Caudate nucleus (tissue), 63 donors: ENCODE measurements at places on chromosomes 3 and 15.

GRCh38 chr3:41193794-41194539, 5.3 kb upstream of the CTNNB1 start:
- DNase-seq = no peak

GRCh38 chr3:53820084-53820483, 26.1 kb downstream of the CHDH start:
- DNase-seq = no peak

- no peak for DNase-seq
Observed at GRCh38 chr3:69510481-69511030, 124.7 kb upstream of the FRMD4B start.

- peak; percentile 17 for DNase-seq
Observed at GRCh38 chr3:10268930-10269329, 20.7 kb downstream of the TATDN2 start.

GRCh38 chr15:100891307-100892012, 11.8 kb downstream of the ALDH1A3 start:
- peak; percentile 17 for DNase-seq

DNA sequence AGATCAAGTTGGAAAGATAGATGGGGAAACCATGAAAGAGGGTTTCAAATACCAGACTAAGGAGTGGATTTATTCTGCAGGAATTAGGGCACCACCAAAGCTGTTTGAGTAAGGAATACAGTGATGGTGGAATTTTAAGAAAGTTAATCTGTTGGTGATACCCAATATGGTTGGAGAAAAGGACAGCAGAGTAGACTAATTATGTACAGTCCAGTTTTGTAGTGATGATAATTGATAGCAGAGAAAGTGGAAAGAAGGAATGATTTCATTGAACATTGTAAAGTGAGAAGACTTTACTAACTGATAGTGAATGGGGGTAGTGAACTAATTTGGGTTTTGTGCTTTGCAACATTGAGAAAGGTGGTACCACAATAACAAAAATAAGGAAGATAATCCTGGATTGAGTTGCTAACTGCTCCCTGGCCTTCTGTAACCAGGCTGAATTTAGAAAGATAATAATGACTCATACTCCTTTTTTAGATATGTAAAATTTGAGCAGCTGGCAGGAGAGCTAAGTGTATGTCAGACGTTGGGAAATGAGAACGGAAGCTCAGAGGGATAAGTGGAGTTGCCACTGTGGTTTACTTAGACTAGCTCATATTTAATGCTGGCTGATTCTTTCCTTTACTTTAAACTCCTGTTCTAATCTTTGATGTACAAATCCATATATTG, 16.9 kb downstream of the TCAIM start:
- DNase-seq = no peak

DNA sequence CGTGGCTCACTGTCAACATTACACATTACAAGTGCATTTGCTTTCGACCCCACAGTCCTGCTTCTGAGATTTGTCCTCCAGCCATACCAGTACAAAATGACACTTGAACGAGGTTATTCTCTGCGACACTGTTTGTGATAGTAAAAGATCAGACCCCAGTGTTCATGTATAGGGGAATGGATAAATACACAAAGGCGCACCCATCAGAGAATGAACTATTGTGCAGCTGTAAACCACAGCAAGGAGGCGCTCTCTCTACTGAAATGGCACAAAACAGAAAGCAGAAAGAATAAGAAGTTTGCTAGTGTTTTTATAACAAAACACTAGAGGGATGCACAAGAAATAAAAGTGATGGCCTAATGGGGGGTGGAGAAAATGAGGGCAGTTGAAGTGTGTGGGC, 4.9 kb upstream of the CHSY1 start:
- no peak for DNase-seq

GRCh38 chr15:94286583-94286982, 55.2 kb downstream of the MCTP2 start:
- DNase-seq = no peak

- DNase-seq = no peak
Observed at GRCh38 chr3:181134873-181135272, 145.3 kb upstream of the DNAJC19 start.

- no peak for DNase-seq
Observed at GRCh38 chr3:188510366-188510765, 356.4 kb downstream of the LPP start.

DNA sequence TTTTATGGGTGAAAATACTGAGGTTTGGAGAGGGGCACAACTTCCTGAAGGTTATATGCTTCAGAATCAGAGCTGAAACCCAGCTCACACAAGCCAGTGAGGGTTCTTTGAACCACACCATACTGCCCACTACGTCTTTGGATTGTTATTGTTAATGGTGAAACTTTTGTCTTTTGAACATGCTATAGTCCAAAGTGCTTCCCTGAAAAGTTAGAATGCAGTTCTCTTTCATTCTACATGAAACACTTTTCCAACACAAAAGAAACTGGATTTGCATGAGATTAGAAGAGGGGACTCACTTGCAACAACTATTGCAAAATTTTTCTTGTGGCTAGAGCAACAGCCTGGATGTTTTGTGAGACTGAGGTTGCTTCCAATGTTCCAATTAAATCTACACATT, 473.6 kb downstream of the SOX2 start:
- no peak for DNase-seq

GRCh38 chr15:65688462-65688861, 66.7 kb downstream of the SLC24A1 start:
- no peak for DNase-seq

DNA sequence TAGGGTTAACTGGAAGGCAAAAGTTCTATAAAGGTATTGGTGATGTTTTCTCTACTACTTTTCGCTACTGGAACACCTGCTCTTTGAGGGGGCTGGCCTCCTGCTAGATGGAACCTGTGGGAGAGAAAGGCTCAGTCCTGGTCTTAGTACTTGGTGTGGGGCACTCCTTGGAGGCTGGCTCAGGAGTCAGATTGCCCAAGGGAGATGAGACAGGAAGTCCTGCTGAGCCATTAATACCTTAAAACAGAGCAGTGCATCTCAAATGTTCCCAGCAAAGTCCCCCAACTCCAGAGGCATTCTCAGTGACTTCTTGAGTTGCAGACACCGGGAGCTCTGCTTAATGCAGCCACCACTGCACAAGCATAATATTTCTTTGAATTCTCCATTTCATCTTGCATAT, 3.1 kb upstream of the ADAMTSL3 start:
- no peak for DNase-seq

GRCh38 chr15:68829068-68829467, 8.4 kb upstream of the ANP32A start:
- no peak for DNase-seq

DNA sequence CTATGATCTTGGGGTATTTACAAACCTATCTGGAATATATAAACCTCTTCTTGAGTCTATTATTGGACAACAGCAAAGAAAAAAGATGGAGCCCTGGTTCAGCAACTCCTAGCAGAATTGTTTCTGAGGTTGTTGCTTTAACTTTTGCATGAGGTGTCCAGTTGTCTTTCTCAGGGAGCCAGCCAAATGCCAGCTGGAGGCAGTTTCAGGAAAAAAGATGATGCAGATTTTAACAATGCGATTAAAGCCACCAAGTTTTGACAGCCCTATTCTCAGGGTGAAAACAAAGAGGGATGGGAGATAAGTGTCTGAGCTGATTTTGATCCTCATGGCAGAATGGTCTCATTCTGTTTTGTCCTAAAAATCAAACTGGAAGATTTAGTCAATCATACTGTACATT, 181.6 kb upstream of the RASGRP1 start:
- DNase-seq = no peak

DNA sequence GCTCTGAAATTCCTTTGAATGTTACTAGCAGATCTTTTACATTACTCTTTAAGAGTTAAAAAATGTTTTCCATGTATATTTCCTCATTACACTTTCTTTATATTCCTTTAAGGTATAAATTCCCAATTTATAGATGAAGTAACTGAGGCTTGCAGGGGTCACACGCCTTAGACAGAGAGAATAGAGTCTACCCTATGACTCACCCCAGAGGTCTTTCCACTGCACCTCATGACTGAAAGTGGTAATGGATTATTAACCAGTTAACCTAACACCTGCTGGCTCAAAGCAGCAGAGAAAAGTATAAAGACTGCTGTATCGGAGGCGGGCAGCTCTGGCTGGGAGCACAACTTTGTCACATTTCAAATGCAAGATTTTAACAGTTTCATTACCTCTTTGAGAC, 37.7 kb downstream of the LDHAL6B start:
- DNase-seq = no peak

- no peak for DNase-seq
Observed at GRCh38 chr3:100082714-100083113, 31.6 kb downstream of the FILIP1L start.

GRCh38 chr15:90643301-90643632, 73.9 kb upstream of the BLM start:
- DNase-seq = no peak

DNA sequence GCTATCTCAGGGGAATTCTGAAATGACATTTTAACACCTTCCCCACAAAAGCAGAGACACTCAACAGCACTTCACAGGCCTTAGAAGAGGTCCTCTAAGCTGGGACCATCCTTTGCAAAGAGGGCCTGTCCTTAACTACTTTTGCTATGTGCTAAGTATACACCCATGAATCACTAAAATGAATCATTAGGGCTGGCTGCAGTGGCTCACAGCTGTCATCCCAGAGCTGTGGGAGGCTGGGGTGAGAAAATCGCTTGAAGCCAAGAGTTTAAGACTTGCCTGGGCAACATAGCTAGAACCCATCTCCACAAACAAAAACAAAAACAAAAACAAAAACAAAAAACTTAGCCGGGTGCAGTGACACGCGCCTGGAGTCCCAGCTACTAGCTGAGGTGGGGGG, 53.9 kb upstream of the MELTF start:
- DNase-seq = no peak

DNA sequence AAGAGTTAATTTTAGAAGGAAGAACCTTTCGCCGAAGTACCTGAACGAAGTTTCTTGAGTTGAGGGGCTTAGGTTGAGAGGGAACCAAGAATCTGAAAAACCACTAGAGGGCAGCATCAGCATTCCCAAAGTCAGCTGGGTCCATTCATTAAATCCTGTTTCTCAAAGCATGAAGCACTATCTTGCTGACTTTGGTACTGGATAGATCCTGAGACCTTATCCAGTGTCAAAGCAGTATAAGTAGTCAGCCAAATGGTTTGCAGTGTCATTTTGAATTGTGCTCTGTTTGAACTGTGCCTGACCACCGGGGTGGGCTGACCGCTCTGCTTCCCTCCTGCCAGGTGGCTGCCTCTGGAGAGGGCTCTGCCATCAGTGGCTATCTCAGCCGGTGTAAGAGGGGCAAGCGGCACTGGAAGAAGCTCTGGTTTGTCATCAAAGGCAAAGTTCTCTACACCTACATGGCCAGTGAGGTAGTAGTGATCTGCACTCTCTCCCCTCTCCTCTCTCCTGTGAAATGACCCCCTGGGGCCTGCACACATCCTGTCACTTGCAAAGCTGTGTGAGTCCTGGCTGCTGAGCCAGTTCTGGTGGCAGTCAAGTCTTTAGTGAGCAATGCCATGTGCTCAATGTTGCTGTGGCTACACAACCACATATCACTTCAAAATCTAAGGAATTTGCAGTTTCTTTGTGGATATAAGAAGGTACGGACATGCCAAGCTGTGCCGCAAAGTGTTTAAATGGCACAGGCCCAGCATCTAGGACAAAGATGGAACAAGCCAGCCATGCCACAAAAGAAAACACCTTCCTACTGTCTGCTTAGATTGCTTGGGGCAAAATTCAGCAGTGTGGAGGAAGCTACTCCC, 21.4 kb upstream of the NR2C2 start:
- no peak for DNase-seq

DNA sequence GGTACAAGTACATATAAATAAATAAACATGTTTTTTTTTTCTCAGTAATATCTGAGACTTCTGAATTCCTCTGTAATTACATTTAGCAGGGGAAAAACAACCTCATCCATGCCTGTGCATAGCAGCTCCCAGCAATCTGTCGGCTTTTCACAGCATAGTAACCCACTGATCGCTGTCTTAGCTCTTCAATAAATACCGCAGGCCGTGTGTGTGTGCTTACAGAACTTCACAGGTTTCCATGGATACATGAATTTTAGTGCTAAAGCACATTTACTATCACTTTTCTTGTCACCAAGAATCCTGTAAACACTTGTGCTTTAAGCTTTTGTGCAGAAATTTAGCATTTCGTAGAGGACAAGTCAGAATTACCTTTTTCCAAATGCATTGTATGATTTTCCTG, 4.0 kb upstream of the PLAAT1 start:
- no peak for DNase-seq

- DNase-seq = no peak
Observed at GRCh38 chr3:26245236-26245635, 377.3 kb upstream of the LRRC3B start.
